Activated CD8-positive, alpha-beta memory T cell treated with anti-CD3 and anti-CD28 coated beads for 1 hour (primary cell): ENCODE measurements at places on chromosomes 5 and 9.

DNA sequence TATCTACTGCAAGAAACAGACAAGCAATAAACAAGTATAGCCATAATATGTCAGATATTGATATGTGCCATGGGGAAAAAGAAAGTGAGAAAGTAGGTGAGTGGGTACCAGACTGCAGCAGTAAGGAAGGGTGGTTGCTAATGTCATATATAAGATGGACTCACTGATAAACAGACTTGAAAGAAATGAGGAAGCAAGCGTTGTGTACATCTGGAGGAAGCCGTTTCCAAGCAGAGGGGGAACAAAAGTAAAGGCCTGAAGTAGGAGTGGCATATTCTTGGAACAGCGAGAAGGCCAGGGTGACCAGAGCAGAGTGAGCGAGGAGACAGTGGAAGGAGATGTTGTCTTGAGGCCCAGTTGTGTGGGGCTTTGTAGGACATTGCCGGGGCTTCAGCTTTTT, 142.2 kb upstream of the MAP3K1 start:
- DNase-seq, result no peak

DNA sequence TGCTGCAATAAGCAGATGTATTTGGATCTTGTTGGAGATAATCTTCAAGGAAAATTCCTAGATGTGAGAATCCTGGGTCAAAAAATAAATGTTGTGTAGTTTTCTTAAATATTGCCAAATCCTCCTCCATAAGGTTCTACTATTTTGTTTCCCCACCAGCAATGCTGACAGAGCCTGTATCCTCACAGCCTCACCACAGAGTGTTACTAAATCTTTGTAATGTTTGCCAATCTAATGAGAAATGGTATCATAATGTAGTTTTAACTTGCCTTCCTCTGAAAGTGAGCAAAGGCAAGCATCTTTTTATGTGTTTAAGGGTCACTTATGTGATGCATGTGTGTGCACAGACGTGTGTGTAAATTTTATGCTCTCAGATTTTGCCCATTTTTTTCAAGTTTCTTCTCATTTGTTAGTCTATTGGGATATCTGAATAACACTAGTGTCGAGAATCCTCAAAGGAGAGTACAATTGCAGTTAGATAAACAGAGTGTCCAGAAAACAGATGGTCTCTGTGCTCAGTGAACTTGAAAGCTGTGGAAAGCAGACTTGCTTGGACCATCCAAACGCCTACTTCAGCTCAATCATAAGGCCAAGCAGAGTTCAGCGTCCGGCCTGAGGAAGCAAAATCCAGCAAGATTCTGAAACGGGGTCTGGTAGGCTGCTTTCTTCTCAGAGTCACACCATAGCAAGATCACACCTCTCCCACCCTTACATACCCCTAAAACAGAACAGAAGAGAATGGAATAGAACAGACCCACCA, 35.7 kb upstream of the UGT3A1 start:
- DNase-seq, result no peak

- no peak for DNase-seq
Observed at GRCh38 chr9:69601698-69602097, 70.5 kb downstream of the APBA1 start.

GRCh38 chr9:5231212-5231611, at the start of gene INSL4:
TSS of gene INSL4 (plus strand) at chr9:5231419. CDS start at chr9:5231524, 105 bp downstream.
- no peak for DNase-seq

- no peak for DNase-seq
Observed at GRCh38 chr9:14063756-14064155, 250.2 kb downstream of the NFIB start.

DNA sequence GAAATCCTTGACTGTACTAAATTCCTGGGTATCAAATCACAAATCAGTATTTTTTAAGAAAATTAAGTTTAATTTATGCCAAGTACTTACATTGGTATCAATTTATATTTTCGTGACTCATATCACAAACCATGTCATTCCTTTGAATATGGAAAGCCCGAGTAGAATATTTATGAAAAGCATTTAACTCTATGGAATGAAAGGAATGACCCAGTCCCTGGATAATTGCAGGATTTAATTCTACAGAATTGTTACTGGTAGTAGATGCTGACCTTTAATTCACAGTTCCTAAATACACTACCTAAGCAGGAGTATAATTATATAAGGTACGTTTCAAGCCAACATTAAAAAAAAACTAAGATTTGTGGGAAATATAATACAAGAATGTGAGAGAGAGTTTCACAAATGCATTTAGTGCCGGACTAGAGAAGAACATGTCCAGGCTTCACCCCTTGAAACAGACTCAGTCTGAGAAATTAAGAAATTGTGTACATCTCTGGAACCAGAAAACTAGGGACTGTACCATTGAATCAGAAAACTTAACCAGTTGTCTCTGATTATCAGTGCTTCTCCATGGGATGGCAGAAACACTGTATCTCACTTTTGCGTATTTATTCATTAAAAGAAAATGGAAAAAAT, 28.5 kb upstream of the PLPPR1 start:
- DNase-seq, result no peak

DNA sequence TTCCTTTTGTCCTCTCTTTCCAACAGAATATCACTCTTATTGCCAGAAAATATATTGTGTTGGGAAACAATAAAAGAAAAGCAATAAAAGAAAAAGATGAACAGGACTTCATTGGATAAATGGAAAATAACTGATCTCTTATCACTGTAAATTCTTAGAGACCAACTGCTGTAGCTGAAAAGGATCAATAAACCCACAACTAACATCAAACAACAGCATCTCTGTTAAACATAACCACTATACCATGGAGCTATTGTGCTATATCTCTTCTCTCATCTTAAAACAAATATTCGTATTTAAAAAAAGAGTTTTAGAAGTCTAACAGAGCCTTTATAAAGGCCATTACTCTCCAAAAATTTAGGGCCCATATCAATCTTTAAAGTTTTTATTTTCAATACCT, 502.4 kb downstream of the TMEM232 start:
- DNase-seq, result no peak
